ENCODE measurements at places on chromosomes 3 and 15. TPM values are rescaled to one million over a fixed set of nuclear protein-coding genes. Genes with fewer than 3 reads are reported as not detected.

LDHAL6B gene
- not detected for total RNA-seq

GRCh38 chr3:43766672-43767465 is 76.1 kb downstream of the ABHD5 start:
- DNase-seq = no peak

- no peak for DNase-seq
Measured at GRCh38 chr15:101369676-101370075, 74.6 kb upstream of the SNRPA1 start.

ROPN1 gene
- total RNA-seq = not detected

DNA sequence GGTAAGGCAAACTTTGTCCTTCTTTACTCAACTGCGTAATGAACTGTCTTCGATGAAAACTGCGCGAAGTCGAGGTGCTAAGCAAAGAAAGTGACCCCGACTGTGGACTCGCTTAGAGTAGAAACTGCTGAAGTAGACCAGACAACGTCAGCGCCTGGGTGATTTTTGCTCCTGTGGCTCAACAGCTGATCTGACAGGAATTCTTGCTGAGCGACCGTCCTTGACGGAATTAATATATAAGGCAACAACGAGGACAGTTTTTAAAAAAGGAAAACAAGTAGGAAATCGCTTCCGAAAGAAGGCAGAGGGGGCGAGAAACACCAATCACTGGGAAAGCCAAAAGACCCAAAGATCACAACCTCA is 541 bp downstream of the RPS27L start:
- DNase-seq = no peak

FILIP1L gene
- total RNA-seq = 37.8 TPM

- no peak for DNase-seq
Measured at GRCh38 chr3:110383356-110383755, 688.3 kb upstream of the NECTIN3 start.

MIX23 gene
- total RNA-seq = 67.7 TPM

DNA sequence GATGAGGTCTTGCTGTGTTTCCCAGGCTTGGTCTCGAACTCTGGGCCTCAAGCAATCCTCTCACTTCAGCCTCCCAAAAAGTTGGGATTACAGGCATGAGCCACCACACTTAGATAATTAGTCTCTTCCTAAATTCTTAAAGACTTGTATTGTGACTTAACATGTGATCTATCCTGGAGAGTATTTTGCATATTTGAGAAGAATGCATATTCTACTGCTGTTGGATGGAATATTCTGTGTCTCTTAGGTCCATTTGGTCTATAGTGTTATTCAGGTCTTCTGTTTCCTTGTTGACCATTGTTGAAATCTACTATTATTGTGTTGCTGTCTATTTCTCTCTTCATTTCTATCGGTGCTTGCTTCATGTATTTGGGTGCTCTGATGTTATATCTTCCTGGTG is 60.1 kb upstream of the VILL start:
- DNase-seq = no peak

SCG3 gene
- total RNA-seq = not detected

- no peak for DNase-seq
Measured at GRCh38 chr15:40695469-40695890, 506 bp downstream of the RAD51 start.

DNA sequence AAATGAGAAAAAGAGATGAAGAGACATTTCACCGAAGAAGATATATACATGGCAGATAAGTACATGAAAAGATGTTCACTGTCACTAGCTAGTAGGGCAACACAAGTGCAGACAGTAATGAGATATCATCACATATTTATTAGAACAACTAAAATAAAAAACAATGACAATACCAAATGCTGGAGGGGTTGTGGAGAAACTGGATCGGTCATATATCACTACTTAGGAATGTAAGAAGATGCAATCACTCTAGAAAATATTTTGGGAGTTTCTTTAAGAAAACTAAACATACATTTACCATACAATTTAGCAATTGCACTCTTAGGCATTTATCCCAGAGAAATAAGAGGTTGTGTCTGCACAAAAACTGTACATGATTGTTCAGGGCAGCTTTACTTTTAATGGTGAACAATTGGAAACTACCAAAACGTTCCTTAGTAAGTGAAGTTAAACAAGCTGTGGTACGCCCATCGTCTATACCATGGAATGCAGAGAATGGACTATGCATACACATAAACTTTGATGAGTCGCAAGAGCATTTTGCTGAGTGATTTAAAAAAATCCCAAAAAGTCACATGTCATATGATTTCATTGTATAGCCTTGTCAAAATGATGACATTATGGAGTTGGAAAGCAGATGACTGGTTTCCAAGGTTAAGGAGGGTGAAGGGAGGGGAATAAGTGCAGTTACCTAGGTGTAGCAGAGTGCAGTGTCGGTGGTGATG is 149.0 kb upstream of the UBE3A start:
- DNase-seq = no peak

DNA sequence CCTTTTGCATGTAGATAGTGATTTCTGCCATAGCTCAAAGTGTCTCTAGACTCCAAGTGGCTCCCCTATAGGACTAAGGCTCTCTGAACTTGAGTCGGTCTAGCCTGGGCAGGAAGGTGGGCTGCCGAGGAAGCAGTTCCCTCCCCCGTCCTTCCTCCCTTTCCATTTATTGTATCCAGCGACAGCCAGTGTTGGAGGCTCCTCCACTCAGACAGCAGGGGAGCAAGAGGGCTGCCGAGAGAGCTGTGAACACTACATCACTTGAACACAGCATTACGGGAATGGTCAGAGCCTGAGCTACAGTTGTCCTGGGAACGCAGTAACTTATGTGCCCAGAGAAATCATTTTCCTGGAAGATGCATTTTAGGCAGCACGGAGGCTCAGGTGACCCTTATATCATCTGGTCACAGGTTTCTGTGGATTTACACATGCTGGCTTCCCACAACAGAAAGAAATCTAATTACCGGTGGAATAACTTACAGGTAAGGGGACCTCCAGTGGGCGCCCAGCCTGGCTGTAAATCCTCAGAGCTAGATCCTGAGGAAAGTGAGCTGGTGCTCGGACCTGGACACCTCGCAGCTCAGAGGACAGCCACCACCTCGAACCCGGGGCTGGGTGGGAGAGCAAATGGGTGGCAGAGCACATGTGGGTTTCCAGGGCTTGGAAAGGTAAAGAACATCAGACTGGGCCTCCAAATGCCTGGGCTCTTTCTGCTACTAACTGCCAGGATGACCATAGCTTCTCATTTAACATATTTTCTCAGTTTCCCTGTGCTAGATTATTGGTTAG is 197.1 kb downstream of the UACA start:
- no peak for DNase-seq

DNA sequence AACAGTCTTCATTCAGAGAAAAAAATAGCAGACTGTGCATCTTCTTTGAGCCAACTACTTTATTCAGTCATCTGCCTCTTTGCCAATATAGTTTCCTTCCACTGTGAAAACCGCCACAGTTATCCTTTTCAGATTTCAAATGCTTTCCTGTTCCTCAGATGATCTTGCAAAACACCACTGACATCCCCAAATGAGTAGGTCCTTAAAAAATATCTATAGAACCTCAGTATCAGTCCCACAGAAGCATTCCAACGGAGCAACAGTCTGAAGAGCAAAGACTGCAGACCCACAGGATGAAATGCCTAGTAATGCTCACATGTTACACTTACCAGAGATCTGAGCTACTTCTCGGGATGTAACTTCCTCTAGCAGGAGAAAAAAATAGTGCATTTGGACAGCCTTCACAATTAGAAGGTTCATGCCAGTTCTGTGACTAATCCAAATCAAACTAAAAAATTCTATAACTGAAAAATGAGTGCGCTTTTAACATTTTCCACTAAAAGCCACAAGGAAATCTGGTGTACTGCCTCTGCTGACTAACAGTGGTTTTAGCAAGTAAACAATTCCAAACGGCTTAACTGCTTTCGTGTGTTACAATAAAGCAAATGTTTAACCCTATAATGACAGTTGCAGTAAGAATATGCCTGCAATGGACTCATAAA is at the start of gene ANKRD28:
Gene ANKRD28, minus strand, starts transcription at position 338 of the 662 bp plus-strand sequence. CDS start 1,458 bp downstream, outside the sequence.
- DNase-seq = peak; percentile 95

MORC1 gene
- 0.04 TPM for total RNA-seq

DNA sequence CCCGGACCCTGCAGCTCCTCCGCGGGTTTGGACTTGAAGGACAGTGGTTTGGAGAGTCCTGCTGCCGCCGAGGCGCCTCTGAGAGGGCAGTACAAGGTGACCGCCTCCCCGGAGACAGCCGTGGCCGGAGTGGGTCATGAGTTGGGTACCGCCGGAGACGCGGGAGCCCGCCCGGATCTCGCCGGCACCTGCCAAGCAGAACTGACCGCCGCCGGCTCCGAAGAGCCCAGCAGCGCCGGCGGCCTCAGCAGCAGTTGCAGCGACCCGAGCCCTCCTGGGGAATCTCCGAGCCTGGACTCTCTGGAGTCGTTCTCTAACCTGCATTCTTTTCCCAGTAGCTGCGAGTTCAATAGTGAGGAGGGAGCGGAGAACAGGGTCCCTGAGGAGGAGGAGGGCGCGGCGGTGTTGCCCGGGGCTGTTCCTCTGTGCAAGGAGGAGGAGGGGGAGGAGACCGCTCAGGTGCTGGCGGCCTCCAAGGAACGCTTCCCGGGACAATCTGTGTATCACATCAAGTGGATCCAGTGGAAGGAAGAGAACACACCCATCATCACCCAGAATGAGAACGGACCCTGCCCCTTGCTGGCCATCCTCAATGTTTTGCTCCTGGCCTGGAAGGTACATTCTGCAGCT is 634 bp downstream of the MINDY2 start:
- DNase-seq = no peak

- DNase-seq = no peak
Measured at GRCh38 chr3:194103505-194103904, 32.4 kb upstream of the HES1 start.

GRCh38 chr15:62026487-62027262 is 33.6 kb downstream of the VPS13C start:
- DNase-seq = no peak

GRAMD1C gene
- total RNA-seq = 0.23 TPM

DNA sequence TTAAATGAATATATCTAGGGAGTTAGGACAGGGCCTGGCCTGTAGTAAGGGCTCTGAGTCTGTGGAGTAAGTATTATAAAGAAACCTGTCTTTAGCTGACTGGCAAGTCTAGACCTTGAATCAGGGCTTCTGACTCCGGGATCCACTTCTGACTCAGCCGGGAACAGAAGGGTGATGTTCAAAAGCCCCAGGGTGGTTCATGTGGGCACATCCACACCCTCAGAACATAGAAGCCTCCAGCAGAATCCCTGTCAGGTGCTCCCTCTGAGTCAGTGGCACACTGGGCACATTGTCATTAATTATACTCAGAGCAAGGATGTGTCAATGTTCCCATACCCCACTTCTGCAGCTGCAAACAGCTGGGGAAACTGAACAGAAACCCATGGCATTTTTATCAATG is 26.7 kb upstream of the SNRK start:
- no peak for DNase-seq

All from H4 (cell line).